ENCODE measurements at places on chromosomes 3 and 15.

- DNase-seq = no peak
Measured at GRCh38 chr3:31789429-31789828, 191.6 kb downstream of the OSBPL10 start.

GRCh38 chr3:177602601-177603147 lies 405.4 kb upstream of the TBL1XR1 start:
- no peak for DNase-seq

- no peak for DNase-seq
Measured at GRCh38 chr3:106332129-106332528, 463.3 kb upstream of the CBLB start.

DNA sequence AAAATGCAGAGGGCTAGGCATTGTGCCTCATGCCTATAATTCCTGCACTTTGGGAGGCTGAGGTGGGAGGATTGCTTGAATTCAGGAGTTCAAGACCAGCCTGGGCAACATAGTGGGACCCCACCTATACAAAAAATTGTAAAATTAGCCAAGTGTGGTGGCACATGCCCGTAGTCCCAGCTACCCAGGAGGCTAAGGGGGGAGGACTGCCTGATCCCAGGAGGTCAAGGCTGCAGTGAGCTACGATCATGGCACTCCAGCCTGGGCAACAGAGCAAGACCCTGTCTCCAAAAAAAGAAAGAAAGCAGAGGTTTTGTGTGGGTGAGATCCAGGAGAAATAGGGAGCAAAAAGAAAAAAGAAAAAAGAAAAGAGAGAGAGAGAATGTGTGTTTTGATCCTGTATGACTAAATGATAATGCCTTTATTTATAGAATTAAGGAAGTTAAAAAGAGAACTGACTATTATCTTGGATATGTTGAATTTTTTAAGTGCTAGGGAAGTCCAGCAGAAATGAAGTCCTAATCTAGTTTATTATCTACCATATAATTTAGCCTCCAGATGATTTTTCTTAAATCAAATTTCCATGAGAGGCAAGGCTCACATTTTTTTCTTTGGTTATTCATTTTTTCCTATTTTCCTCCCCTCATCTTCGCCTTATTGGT lies 4.8 kb downstream of the TTBK2 start:
- no peak for DNase-seq

GRCh38 chr3:97910931-97911351 lies 61.3 kb downstream of the RIOX2 start:
- DNase-seq = no peak

GRCh38 chr3:106276151-106276550 lies 407.3 kb upstream of the CBLB start:
- DNase-seq = no peak

GRCh38 chr3:174242311-174243041 lies 616.7 kb upstream of the NAALADL2 start:
- no peak for DNase-seq

- no peak for DNase-seq
Measured at GRCh38 chr3:102511639-102512038, 76.8 kb downstream of the ZPLD1 start.
